Right renal cortex interstitium (tissue), 3 donors: ENCODE measurements at places on chromosomes 6 and 20. TPM values are rescaled to one million over a fixed set of nuclear protein-coding genes. Genes with fewer than 3 reads are reported as not detected.

Gene ENPP5
- 18.7 TPM for polyA plus RNA-seq

DNA sequence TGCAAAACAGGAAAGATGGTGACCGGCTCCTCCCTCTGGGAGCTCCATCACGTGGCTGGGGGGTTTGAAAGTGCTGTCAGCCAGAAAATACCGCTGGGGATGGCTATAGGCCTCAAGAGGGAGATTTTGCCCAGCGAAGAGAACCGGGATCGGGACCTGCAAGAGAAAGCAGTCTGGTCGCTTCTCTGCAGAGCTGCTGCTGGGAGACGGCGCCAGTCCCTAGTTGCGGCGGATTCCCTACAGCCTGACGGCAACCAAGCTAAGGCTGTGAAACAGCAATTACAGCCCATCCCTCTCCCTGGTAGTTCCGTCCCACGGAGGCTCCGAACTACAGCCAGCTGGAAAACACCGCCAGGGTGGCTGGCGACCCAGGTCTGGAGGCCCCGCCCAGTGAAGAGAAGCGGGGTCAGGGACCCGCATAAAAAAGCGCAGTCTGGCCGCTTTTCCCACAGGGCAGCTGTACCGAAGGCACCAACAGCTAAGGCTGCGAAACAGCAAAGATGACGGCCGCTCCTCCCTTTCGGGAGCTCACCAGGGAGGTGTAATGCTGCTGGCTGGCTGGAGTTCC lies 238.1 kb upstream of the IRAK1BP1 start:
- no peak for DNase-seq

Gene CENPQ
- 13.7 TPM for polyA plus RNA-seq

Gene NKX2-2
- not detected for polyA plus RNA-seq

- no peak for DNase-seq
Measured at GRCh38 chr6:68443704-68444103, 191.4 kb upstream of the ADGRB3 start.

Gene MEP1A
- not detected for polyA plus RNA-seq

Gene TMEM244
- polyA plus RNA-seq: not detected

Gene SIGLEC1
- 0.72 TPM for polyA plus RNA-seq

GRCh38 chr6:154986787-154987235 lies 8.3 kb upstream of the TIAM2 start:
- no peak for DNase-seq

Gene CARMIL1
- polyA plus RNA-seq: 113 TPM

GRCh38 chr20:6719369-6719721 lies 48.1 kb upstream of the BMP2 start:
- DNase-seq: no peak

Gene OPRM1
- polyA plus RNA-seq: not detected

Gene GSTA2
- polyA plus RNA-seq: 0.15 TPM

DNA sequence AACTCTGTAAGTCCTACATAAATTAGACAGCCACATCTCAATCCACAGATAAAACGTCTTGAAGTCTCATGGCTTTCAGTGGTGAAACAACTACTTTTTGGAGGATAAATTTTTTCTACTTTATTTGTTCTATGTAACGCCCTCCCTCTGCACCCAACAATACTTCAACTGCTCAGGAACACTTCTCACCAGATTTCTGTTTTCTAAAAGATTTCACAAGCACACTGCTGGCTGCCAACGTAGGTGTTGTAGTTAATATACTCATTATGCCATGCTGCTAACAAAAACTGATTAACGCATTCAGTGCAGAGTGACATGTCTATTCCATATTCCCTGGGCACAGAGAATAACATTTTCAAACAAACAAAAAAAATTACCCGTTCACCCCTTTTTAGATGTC lies 10.2 kb downstream of the USP49 start:
- no peak for DNase-seq

DNA sequence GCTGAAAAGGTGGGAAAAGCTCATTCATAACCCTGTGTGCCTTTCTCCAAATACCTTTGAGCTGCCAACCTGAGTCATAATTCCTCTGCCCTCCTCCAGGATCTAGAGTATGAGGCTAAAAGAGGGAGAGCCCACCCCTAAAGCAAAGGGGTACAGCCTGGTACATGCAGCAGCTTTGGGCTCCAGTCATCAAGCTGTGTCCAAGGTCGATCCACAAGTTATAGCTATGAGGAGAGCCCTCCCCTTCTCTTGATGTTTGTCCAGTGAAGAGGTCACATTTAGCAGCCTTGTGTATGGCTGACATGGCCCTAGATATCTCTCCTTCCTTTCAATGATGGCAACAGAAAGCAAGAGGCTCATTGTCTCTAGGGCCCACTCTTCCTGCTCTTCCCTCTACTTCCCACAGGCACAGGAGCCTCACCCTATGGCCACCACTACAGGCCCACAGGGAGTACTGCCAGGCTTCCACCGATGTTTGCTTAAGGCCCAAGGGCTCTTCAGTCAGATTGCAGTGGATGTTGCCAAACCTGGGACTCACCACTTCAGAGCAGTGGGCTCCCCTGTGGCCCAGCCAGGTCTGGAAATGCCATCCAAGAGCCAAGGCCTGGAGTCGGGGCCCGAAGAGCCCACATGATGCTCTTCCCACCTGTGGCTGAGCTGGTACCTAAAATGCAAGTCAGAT lies 176.8 kb downstream of the CD83 start:
- no peak for DNase-seq

DNA sequence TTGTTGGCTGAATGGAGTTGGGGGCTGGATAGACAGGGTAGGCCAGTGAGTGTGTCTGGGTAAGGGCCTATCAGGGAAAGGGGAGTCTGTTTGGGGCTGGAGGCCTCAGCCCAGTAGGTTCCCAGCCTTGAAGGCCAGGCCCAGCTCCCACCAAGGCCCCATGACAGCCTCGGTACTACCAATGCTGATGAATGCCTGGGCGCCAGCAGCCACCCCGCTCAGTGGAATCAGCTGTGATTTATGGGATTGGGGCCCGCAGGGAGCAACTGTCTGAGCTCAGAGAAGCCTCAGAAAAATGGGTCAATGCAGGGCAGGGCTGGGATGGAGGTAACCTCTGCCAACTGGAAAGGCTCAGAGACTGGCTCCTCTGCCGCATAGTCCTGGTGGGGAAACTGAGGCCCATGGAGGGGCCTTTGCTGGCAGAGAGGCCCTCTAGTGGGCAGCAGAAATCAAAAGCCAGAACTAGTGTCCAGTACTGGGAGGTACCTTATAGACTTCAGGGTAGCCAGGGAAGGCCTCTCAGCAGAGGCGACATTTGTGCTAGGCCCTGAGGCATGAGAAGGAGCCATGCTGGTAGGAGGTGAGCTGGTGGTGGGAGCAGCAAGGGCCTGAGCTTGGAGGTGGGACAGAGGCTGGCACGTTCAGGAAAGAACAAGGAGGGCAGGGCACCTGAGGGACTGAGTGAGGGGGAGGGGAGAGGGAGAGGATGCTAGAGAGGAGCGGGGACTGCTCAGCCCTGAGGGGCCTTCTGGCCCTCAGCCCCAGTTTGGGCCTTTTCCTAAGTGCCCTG lies 36.4 kb downstream of the DLGAP4 start:
- DNase-seq: no peak

GRCh38 chr6:56268266-56268665 lies 20.9 kb upstream of the COL21A1 start:
- no peak for DNase-seq

DNA sequence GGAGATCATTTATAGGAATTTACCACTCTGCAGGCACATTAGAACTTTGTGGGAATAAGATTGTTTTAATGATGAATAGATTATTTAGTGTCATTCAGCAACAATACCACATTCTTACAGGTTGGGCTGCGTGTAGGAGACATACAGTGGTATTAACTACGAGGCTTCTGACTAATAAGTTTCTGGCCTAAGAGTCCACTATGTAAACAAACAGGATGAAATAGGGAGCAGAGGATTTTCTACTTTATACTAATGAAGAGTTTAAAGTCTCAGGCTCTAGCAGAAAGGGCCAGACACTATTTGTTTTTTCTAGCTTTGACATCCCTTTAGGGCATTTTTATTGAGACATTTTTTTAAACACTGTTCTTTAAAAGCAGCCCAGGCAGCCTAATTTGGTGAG lies 75.6 kb downstream of the SLC24A3 start:
- no peak for DNase-seq

DNA sequence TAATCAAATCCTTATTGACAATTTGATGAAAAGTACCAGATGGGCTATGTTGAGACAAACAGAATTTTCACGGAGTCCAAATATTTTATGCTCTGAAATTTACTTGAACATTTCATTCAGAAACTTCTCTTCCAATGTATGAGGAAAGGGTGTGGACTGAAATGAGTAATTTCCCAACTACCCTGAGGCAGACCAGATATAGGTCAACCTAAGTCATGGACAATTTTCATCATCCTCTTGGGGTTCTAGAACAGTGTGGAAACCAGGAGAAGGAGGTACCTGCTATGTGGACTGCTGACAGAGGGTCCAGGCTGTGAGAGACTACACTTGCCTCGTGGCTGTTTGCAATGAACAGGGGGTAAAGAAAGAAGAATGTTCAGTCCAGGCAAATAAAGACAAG lies 323.0 kb downstream of the ESR1 start:
- DNase-seq: no peak

DNA sequence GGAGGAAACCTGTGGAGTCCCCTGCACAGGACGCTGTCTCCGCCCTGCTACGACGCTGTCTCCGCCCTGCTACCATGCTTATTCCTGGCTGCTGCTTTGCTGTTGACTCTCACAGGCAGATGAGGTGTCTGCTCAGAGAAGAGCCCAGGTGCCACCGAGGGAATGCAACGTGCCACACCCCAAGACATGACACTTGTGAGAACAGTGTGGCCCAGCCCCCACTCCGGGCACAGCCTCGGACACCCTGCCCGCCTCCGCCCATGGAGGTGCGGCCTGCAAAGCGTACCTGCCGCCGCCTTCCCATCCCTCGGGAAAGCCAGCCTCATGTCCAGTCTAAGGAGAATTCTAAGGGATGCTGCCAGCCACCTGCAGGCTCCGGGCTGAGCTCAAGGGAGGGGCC lies 15.6 kb upstream of the MRGBP start:
- DNase-seq: no peak

DNA sequence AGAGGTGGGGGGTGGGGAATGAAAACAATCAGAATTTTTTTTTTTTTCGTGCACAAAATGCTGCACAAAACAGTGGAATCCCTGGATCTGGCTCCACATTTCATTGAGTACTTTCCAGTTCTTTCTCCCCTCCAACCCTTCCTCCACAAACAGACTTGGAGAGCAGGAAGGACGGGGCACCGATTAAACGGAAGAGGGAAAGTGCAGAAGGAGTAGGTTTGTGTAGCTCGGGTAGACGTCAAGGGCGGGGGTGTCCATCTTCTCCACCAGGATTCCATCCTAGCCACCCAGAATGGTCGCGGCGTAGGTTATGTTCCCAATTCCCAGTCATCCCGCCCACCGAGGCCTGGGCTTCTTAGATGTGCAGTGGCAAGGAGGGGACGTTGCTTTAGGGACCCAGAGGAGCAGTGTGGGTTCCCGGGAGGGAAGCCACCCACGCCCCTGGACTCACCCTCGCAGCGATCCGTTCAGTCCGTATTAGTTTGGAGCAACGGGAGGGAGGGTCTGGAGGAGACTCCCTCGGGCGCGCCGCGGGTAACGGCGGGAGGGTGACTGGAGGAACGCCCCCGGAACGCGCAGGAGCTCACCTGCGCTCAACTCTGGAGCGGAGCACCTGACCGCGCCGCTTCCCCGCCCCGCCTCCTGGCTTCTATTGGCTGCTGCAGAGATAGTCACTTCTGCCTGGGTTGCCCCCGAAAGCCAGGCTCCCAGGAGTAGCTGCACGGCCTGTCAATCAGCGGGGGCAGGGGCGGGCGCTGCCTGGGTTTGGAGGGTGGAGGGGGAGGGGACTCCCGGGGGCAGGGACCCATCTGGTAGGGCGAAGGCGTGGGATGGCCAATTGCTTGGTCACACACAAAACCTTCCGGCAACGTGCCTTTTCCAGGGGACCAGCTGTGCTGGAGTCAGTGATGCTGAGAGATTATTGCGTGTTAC lies at the start of gene ENPP5:
Gene ENPP5, minus strand, starts transcription at position 624 of the 933 bp plus-strand sequence. CDS start 2,718 bp downstream, outside the sequence.
- peak; percentile 65 for DNase-seq

- DNase-seq: peak; percentile 46
Measured at GRCh38 chr20:47950124-47950912, 165.0 kb upstream of the SULF2 start.

Gene RIPOR2
- 7.4 TPM for polyA plus RNA-seq

Gene PKIB
- 2.0 TPM for polyA plus RNA-seq

DNA sequence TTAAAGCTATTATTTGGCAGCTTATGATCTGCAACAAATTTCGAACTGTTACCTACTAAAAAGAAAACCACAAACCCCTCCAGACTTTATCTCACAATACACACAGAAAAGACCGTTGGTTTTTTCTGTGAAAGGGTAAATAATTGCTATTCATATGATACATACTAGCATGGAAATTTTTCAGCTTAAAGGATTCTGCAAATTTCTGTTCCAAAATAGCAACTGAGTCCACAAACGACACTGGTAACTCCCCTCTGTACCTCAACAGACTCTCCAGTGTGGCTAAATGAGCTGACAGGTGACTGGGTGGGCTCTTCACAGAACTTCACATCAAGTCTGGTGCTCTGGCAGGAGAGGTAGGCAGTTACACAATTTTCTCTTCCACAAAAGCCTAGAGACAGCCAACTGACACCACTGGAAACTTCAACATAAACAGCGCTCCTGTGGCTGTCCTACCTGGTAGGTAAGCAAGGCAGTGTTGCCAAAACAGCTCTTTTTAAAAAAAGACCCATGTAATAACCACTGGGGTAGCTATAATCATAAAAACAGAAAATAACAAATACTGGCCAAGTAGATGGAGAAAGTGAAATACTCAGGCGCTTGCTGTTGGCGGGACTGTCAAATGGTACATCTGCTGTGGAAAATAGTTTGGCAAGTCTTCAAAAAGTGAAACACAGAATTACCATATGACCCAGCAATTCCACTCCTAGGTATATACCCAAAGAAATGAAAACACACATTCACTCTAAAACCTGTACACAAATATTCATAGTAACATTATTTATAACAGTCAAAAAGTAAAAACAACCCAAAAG lies 37.8 kb downstream of the ELOVL5 start:
- no peak for DNase-seq

DNA sequence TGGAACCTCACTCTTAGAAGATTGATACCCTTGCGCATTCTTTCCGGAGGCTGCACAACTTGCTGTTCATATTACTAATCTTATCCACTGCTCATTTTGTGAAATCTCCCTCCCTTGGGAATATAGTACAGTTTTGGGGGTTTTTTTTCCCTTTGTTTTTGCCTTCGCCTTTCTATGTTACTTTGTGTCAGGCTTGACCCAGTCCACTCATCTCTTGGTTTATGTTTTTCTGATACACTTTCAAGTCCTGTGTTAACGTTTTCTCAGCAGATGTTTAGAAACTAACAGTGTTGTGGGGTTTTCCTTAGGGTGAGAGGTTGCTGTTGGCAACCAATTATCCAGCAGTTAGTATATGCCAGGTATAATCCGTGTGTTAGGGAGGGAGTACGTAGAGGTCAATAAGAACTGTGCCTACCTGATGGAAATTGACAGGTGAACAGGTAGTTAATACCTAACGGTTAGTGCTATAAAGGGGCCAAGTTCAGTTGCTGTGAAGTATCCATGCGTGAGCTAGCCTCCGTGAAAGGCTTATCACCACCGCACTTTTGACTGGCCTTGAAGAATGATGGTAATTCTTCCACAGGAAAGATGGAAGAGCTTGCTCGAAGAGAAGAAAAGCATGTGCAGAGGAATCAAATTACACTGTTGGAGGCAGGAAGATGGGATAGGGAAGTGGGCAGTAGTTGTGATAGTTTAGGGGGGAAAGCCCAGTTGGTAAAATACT lies 1.4 kb downstream of the NFYA start:
- DNase-seq: no peak
